ENCODE measurements at places on chromosomes 2 and 18.

DNA sequence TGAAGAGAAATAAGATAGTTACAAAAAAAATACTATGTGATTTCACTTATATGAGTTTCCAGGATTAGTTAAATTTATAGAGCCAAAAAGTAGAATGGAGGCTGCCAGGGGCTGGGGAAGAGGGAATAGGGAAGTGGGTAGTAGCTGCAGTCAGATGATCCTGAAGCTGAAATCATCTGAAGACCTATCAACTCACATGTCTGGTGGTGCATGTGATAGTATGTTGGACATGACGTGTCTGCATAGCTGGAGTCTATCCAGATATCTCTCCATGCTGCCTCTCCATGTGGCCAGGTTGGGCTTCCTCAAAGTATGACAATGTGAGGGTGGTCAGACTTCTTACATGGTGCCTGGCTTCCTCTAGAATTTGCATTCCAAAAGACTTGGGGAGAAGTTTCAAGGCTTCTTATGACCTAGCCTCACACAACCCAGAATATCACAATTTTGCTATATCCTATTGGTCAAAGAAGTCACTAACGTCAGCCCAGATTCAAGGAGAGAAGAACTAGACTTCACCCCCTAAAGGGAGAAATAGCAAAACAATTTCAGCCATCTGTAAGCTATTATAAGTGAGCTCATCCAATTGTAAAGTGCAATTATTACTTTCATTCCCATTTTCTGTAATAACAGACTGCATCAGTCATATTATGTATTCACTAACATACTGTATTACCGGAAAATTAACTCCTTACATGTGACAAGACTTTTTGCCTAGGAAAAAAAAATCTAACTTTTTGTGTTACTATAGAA lies 14.0 kb upstream of the ZNF396 start:
- DNase-seq: no peak

GRCh38 chr2:186256540-186256939 lies 229.5 kb upstream of the ZC3H15 start:
- DNase-seq: no peak

GRCh38 chr2:150391779-150392178 lies 95.7 kb downstream of the RND3 start:
- DNase-seq: no peak

- DNase-seq: no peak
Observed at GRCh38 chr2:240411261-240412160, 24.0 kb upstream of the GPC1 start.

DNA sequence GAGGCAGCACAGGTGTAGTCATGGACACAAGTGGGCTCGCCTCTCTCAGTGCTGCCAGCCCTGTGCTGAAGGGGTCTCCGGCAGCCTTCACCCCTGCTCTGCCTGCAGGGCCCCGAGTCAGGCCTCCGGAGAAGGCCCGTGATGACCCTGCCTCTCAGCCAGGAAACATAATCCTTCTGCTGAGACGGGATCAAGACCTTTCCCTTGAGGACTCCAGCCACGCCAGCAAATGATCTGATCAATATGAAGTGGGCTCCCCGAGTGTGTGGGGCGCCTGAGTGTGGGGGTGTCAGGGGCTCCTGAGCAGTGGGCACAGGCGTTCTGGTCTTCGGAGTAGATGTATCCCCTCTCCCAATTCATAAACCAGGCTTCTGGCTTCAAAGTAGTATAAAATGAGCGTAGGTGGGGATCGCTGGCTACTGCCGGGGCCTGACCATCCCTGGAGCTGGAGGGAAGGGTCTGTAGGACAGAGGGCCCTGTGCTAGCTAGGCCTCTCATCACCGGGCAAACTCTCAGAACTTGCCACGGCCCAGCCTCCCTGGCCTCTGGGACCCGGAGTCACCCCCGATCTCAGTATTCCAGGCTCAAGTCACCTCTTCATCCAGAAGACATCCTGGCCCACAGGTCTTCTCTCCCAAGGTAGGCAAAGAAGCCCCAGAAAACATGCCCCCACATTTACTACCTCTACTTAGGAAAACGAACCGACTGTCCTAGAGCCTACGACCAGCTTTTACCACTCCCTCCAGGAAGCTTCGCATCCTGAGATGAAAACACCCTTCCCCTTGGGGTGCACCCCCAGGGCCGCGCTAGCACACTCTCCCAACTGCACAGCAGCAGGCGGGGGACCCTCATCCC lies 33.6 kb downstream of the CRACDL start:
- no peak for DNase-seq

DNA sequence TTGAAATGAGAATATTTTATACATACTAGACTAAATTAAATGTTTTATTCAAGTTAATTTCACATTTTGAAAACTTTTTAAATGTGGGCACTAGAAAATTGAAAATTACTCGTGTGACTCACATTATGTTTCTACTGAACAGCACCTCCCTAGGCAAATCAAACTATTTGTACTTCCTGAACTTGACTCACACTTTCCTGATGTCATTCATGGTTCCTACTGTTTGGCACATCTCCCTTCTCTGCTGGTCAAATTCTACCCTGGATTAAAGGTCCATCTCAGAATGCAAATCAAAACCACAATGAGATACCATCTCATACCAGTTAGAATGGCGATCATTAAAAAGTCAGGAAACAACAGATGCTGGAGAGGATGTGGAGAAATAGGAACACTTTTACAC lies 16.7 kb downstream of the LHCGR start:
- no peak for DNase-seq

DNA sequence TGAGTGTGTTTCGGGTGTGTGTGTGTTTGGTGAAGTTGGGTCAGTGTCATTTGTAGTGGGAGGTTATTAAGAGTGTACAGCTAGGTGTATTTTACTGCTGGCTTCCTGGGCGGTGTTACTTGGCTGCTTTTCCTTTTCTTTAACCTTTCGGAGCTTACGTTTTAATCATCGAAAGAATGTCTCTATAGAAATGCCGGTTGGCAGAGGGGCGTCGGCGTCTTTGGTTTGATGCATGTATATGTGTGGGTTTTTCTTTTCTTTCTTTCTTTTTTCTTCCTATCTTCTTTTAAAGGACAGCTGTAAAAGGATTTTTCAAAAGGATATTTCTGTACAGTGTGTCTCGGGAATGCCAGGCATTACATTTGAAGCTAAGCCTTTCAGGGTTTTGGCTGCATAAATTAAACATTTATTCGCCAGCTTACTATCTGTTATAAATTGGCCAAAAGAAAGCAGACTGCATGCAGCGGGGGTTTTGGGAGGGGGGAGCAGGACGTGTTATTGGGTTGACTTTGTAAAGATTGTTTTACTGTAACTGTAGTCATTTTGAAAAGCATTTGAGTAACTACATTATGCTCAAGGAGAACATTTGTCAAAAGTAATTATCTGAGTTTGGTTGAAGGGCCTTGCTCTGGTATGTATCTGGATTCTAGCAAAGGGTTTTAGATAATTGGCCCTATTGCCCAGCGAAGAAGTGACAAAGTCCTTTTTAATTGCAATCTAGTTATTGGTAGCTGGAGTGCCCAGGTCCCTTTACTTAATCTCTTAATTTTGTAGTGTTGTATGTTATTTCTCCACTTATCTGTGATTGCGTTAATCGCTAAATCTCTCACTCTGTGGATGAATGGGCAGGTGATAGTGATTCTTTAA lies 1.6 kb downstream of the ASXL3 start:
- no peak for DNase-seq

DNA sequence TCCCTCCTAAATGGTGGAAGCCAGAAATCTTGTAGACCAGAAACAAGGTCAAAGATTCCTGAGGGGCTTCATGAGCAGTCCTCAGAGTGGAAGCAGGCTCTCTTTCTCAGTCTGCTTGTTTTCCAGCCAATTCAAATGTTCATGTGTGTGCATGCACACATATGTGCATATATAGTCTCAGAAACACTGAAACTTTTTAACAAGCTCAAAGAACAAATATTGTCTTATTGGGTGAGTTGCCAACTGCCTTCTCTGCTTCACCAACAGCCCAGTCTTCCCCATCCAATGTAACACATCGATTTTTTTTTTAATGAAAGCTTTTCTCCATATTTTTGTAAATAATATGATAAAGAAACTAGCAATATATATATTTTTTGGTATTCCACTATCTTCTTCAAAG lies 3.7 kb downstream of the CACNB4 start:
- no peak for DNase-seq

GRCh38 chr18:31666055-31666454 lies 18.3 kb downstream of the B4GALT6 start:
- no peak for DNase-seq

- no peak for DNase-seq
Observed at GRCh38 chr2:47187069-47187468, 32.0 kb upstream of the STPG4 start.

- DNase-seq: no peak
Observed at GRCh38 chr2:46270384-46270783, 26.8 kb upstream of the EPAS1 start.

GRCh38 chr18:53056064-53056463 lies 716.1 kb downstream of the DCC start:
- no peak for DNase-seq

Data from activated T-cell treated with anti-CD3 and anti-CD28 coated beads, Interleukin-2, amount 50 U/mL, for 72 hours (primary cell).